Right lung (tissue), 10 donors: ENCODE measurements at places on chromosomes 13 and 19. TPM values are rescaled to one million over a fixed set of nuclear protein-coding genes. Genes with fewer than 3 reads are reported as not detected.

DNA sequence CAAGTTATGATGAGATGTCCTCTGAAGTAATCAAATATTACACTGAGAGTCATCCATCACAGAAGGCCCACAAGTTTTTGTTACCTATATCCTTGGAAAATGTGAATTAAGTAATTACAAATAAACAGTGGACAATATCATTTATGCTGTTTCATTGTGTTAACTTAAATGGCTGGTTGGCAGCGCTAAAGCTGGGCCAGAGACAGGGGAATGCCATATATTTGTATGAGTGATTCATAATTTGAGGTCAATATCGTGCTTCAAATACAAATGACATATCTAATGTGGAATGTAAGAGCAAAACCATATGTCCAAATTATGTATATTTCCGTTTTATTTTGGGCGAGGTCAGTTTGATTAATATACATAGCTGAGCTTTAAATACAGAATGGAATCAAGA, 1556.2 kb downstream of the SLITRK5 start:
- no peak for DNase-seq

- no peak for DNase-seq
These were observed 527 bp upstream of the EMC10 start for GRCh38 chr19:50475736-50476223.

DNA sequence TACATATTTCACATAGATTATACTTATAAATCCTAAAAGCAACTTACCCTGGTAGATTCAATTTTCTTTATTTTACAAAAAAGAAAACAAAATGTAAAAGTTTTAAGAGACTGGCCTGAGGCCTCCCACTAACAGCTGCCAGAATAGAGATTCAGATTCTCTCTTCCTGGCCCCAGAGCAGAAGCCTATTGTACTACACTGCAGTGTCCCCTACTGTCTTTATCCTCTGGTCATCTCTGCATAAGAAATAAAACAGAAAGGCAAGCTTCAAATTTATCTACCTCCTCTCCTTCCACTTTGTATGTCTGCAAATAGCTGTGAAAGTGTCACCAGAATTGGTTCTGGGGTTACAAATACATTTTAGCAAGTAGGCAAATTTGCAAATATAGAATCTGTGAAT, 1004.1 kb upstream of the PCDH9 start:
- peak; percentile 1 for DNase-seq

The ZFP82 gene
- 11.2 TPM for polyA plus RNA-seq
